Right ventricle myocardium inferior (tissue), 1 donor: ENCODE measurements at places on chromosomes 2 and 18.

GRCh38 chr2:33258387-33258786 lies 218.1 kb upstream of the RASGRP3 start:
- DNase-seq: no peak

DNA sequence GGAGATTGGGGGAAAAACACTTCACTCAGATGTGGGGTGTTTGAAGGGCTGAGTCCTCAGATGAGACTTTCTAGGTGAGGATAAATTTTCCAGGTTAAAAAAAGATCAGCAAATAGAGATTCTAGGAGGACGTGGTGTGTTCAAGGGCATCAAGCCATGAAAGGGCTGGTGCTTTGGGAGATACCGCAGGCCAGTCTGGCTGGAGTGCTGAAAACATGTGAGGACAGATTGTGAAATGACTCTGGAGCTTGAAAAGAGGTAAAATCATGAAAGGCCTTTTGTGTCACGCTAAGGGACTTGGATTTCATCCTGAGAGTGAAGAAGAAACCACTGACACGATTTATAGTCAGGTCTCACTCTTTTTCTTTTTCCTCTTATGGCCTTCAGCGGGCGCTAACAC lies 320.5 kb downstream of the DPP10 start:
- peak; percentile 63 for DNase-seq

DNA sequence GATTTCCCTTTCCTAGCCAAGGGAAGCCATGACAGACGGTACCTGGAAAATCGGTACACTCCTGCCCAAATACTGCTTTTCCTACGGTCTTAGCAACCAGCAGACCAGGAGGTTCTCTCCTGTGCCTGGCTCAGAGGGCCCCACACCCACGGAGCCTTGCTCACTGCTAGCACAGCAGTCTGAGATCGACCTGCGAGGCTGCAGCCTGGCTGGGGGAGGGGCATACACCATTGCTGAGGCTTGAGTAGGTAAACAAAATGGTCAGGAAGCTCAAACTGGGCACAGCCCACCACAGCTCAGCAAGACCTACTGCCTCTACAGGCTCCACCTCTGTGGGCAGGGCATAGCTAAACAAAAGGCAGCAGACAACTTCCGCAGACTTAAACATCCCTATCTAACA lies 6.8 kb upstream of the CD207 start:
- no peak for DNase-seq

DNA sequence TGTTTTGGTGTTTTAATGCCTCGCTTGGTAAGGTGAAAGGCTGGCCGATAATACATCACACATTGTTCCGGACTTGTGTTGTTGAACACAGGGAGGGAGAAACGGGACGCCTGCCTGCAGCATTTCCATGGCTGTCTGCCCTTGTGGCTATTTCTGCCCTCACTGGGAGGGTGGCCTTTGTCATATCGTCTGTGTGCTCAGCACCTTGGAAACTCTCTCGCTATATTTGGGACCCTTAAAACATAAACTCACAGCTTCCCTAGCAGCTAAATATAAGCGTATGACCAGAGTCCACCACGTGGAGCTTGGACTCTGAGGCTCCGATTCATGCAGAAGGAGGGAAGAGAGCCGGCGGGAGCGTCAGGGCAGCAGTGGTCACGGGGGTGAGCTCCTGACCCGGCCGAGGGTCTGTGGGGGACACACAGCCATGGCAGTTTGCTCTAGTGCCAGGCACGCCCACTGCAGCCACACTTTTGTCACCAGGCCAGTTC lies 111.7 kb downstream of the SH3BP4 start:
- no peak for DNase-seq

GRCh38 chr2:48511849-48512470 lies 18.0 kb upstream of the STON1 start:
- DNase-seq: no peak

DNA sequence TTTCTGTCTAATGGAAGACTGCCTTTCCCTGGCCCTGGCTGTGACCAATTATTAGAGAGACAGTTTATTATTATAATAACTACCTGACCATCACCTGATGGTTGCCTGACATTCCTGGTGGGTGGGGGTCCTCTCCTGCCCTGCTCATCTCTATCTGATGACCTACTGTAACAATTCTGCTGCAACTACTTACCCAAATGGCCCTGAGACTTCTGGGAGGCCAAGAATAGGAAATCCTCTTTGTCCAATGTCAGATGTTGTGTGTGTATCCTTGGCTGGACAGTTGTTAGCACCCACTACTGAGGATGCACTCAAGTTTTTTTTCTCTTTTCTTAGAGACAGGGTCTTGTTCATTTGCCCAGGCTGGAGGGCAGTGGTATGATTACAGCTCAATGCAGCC lies 110.3 kb downstream of the DDX1 start:
- no peak for DNase-seq

GRCh38 chr2:59756150-59756549 lies 797.3 kb downstream of the BCL11A start:
- DNase-seq: no peak

GRCh38 chr2:2025803-2026202 lies 281.5 kb upstream of the PXDN start:
- no peak for DNase-seq

- DNase-seq: no peak
These were observed 31.6 kb downstream of the CYP26B1 start for GRCh38 chr2:72116081-72116533.

- no peak for DNase-seq
These were observed at the start of gene GREB1 for GRCh38 chr2:11533278-11534070. TSS of gene GREB1 (plus strand) at chr2:11534045. CDS start at chr2:11556615, 22,570 bp downstream.

DNA sequence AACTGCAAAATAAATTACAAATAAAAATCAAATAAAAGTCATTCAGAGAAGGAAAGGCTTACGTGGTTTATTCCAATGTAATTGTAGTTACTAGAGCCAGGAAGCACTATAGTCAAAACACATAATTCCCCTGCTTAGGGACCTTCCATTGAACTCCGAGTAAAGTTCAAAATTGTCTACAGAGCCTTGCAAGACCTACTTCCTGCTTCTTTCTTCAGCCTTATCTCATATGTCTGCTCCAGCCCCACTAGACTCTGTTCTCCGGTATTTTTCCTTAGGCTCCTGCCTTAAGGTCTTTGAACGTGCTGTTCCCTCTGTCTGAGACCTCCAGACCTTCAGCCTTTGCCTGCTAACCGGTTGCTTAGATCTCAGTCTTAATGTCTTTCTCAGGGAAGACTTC lies 104.3 kb downstream of the ARL6IP6 start:
- DNase-seq: no peak

DNA sequence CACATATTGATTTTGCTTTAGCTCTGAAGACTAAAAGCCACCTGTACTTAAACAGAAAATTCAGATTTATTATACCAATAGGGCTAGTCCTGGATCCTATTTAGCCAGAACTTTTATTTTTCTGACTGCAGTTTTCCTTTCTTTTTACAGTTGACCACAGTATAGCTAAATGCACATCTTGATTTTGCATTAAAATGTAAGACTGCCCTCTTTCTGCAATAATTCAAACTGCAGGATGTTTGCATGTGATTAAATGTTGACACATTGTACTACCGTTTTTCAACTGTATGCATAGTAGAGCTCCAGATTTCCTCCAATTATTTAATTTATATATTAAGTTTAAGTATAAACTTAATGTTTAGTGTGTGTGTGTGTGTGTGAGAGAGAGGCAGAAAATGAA lies 1262.9 kb downstream of the SUCLG1 start:
- DNase-seq: no peak

DNA sequence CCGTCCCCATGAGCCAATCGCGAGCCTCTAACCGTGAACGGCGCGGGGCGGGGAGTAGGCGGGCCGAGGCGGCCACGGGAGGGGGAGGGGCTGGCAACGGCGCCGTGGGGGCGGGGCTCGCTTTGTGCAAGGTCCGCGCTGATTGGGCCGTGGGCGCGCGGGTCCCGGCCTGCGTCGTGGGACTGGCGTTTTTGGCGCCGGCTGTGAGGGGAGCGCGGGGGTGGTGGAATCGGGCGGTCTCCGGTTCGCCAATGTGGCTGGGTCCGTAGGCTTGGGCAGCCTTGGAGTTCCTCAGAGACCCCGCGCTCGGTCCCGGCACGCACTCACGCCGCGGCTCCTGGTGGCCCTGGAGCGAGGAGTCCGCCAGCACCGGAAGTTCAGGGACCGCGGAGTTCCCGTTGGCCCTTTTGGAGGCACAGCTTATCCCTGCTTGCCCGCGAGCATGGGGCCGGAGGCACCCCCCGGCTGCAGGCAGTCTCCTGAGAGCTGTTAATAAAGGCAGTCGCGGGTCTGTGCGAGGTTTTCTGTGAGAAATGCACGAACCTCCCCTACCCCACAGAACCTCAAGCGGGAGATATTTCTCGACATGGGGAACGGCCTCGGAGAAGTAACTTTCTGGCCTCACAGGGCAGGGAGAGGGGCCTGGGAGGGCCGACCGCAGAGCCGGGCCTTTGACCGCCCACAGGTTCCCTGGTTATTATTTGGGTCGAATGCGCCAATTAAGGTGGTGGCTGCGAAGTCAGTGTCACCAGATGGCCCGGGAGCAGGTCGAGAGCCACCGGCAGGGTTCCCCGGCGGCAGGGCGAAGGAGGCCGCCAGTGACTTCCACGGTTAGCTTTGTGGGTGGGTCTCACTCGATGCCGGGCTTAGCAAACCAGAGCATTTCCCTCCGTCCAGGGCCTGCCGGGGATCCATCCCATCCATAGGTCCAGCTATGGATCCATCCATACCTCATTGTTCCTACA lies 574 bp upstream of the NCL start:
- DNase-seq: peak; percentile 99

- DNase-seq: no peak
These were observed 679.0 kb upstream of the ACVR2A start for GRCh38 chr2:147165697-147166382.

GRCh38 chr2:96369186-96369585 lies 33.6 kb downstream of the NCAPH start:
- no peak for DNase-seq
